ENCODE measurements at places on chromosomes 2 and 18. TPM values are rescaled to one million over a fixed set of nuclear protein-coding genes. Genes with fewer than 3 reads are reported as not detected.
A peak's percentile ranks its signal among the peaks of the same experiment; 100 is the strongest.

Gene HOXD13
- total RNA-seq, result 0.43 TPM

Gene MAB21L4
- total RNA-seq, result 62.0 TPM

Gene ALKAL2
- total RNA-seq, result 10.6 TPM

Gene LHCGR
- total RNA-seq, result 0.92 TPM

- no peaks in the 10 kb centered on the region for H3K4me1 ChIP-seq
- no peak overlapping the region for H3K4me3 ChIP-seq
- H3K36me3 ChIP-seq, result peaks cover 13% of the 10 kb centered on the region
- H3K27ac ChIP-seq, result no peak overlapping the region
- DNase-seq, result no peak
These were observed 120.3 kb upstream of the NFATC1 start for GRCh38 chr18:79275461-79275860.

DNA sequence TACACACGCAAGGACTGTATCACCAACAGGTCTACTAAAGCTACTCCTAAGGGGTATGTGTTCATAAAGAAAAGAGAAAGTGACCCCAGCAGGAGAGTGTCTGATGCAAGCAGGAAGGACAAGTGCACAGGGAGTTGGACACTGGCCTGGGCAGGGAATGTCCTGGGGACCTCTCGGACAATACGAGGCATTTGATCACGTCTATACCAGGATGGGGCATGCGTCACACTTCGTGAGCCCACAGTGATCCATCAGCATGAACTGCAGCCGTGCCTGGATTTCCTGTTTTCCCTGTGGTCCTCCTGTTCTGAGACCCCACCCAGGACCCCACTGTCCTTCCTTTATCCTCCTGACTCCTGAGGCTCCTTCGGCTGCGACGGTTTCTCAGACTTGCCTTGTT is 113.9 kb downstream of the HDAC4 start:
- no peak overlapping the region for H3K4me3 ChIP-seq
- H3K27ac ChIP-seq, result no peak overlapping the region
- no peak for DNase-seq
- H3K36me3 ChIP-seq, result no peaks in the 10 kb centered on the region
- peaks cover 52% of the 10 kb centered on the region for H3K4me1 ChIP-seq

Gene PROM2
- 31.5 TPM for total RNA-seq

GRCh38 chr18:62102221-62102620 is 84.6 kb downstream of the PIGN start:
- peaks cover 35% of the 10 kb centered on the region for H3K36me3 ChIP-seq
- DNase-seq, result no peak
- no peak overlapping the region for H3K4me3 ChIP-seq
- no peaks in the 10 kb centered on the region for H3K4me1 ChIP-seq

- no peaks in the 10 kb centered on the region for H3K36me3 ChIP-seq
- DNase-seq, result no peak
- no peak overlapping the region for H3K4me3 ChIP-seq
- H3K4me1 ChIP-seq, result peaks cover 15% of the 10 kb centered on the region
These were observed 402.5 kb upstream of the SPRED2 start for GRCh38 chr2:65834771-65835475.

DNA sequence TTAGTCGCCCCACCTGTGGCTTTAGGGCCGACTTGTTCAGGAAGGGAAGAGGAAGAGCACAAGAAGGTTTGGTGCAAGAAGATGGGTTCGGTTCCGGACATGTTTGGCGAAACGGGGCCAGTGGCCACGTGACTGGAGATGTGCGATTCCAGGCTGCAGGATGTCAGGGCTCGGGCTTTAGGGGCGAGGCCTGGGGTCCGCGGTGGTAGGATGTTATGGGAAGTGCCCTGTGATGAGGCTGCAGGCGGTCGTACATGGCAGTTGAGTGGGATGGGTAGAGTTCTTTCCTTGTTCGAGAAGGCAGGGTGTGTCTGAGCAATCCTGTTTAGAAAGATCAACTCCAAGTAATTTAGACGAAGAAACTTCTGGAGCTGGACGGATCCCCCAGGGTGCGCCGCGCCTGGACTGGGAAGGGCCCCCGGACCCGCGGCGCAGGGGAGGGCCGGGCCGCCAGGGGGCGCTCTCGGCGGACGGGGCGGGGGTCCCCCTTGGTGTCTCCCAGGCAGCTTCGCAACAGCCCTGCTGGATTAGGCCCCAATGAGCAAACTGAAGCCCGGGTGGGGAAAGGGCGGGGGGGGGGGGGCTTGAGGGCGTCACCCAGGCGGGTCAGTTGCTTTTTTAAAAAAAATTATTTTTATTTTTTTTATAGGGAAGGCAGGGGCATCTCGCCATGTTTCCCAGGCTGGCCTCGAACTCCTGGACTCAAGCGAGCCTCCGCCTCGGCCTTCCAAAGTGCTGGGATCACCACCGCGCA is 17.2 kb upstream of the SDC1 start:
- DNase-seq, result no peak
- H3K4me1 ChIP-seq, result peaks cover 7% of the 10 kb centered on the region
- H3K4me3 ChIP-seq, result no peak overlapping the region
- H3K36me3 ChIP-seq, result peaks cover 7% of the 10 kb centered on the region

Gene CAPN14
- total RNA-seq, result 0.12 TPM

GRCh38 chr2:7825591-7826312 is 856.1 kb upstream of the ID2 start:
- H3K4me3 ChIP-seq, result no peak overlapping the region
- H3K36me3 ChIP-seq, result no peaks in the 10 kb centered on the region
- no peak overlapping the region for H3K27ac ChIP-seq
- H3K4me1 ChIP-seq, result peaks cover 4% of the 10 kb centered on the region

GRCh38 chr2:126515471-126515870 is 140.5 kb upstream of the GYPC start:
- no peaks in the 10 kb centered on the region for H3K36me3 ChIP-seq
- no peak for DNase-seq
- peaks cover 10% of the 10 kb centered on the region for H3K4me1 ChIP-seq
- H3K4me3 ChIP-seq, result no peak overlapping the region
- H3K27me3 ChIP-seq, result peaks cover 50% of the 10 kb centered on the region

DNA sequence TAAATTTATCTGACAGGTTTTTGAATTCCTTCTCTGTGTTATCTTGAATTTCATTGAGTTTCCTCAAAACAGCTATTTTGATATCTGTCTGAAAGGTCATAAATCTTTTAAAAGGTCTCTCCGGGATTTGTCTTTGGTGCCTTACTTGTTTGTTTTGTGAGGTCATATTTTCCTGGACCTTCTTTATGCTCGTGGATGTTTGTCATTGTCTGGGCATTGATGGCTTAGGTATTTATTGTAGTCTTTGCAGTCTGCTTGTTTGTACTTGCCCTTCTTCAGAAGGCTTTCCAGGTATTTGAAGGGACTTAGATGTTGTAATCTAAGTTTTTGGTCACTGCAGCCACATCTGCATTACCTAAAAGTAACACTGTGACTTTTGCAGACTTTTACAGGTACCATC is 355.2 kb downstream of the PARD3B start:
- H3K4me3 ChIP-seq, result no peak overlapping the region
- H3K4me1 ChIP-seq, result peaks cover 12% of the 10 kb centered on the region
- H3K36me3 ChIP-seq, result peaks cover 3% of the 10 kb centered on the region
- peak overlapping the region; percentile 25 for H3K27ac ChIP-seq
- H3K27me3 ChIP-seq, result no peaks in the 10 kb centered on the region

Gene SERPINB12
- 15.5 TPM for total RNA-seq

Gene SULT1C4
- 27.5 TPM for total RNA-seq

- H3K27me3 ChIP-seq, result no peaks in the 10 kb centered on the region
- no peak for DNase-seq
- no peak overlapping the region for H3K4me3 ChIP-seq
- H3K36me3 ChIP-seq, result no peaks in the 10 kb centered on the region
- H3K27ac ChIP-seq, result no peak overlapping the region
- peaks cover 10% of the 10 kb centered on the region for H3K4me1 ChIP-seq
These were observed 99.9 kb upstream of the ZNF236 start for GRCh38 chr18:76722224-76723061.

Gene FOXI3
- 2.2 TPM for total RNA-seq
